ENCODE measurements at places on chromosomes 13 and 19.

DNA sequence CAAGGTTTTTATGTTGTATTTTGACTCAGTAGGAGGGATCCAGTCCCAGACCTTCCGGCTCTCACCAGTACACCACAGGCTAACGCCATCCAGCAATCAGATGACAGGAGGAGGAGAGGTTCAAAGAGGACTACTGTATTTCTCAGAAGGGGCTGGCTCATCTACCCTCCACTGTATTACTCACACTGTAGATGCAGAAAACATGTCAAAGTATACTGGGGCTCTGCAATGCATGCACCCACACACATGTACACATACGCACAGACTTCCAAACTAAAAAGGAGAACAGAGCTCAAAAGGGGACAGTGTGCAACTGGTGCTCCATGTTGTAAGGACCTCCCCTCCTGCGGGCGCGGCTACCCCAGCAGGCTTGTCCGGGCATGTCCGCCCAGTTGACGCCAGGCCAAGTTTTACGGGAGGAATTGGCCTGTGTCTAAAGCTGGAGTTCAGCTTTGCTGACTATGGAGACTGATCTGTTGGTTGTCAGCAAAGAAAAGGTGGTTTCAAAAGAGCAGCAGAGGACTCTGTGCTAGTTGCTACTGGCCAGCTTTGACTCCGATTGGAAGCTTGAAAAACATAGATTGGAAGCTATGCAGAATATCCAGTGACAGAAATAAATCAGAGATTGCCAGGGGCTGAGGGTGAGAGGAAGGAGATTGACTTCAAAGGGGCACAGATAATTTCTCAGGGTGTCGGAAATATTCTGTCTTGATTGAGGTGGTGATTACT is 314.2 kb downstream of the DLEU7 start:
- DNase-seq = peak; percentile 83

- DNase-seq = peak; percentile 96
Observed at GRCh38 chr13:44710576-44710975, 134.4 kb upstream of the TSC22D1 start.

DNA sequence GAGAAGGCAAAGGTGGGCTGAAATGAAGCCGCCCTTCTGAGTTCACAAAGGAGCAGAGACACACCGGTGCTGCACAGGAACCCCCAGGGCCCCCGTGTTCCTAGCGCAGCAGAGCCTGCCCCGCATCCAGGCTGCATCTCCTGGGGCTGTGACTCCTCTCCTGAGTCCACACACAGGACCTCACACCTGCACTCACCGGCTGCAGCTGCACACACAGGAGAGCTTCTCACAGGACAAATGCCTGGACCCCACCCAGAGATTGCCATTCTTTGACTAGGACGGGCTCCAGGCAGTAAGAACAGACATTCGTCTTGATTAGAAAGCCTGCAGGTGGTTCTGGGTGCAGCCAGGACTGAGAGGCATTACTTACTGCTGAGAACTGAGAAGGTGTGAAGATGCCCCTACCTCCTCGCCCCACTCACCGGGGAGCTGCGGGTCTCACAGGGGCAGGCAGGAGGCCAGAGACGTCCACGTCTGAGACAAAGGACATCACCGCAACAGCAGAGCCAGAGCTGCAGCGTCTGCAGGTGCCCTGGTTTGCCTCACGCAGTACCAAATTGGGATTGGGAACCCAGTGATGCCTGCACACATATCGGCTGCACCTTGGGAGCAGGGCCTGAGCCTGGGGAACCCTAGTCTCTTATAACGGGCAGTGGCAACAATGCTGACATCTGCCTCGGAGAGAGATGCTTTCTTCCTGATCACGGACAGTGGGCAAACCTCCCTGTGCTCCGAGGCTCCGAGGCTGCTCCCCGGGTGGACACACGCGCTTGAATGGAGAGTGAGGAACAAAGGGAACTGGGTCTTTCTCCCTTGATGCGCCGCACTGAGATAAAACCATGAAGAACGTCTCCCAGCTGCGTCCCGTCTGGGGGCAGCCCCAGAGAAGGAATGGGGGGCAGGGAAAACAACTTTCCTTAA is 50.4 kb downstream of the RASA3 start:
- no peak for DNase-seq

GRCh38 chr13:51697181-51697580 is 106.8 kb downstream of the DHRS12 start:
- no peak for DNase-seq

DNA sequence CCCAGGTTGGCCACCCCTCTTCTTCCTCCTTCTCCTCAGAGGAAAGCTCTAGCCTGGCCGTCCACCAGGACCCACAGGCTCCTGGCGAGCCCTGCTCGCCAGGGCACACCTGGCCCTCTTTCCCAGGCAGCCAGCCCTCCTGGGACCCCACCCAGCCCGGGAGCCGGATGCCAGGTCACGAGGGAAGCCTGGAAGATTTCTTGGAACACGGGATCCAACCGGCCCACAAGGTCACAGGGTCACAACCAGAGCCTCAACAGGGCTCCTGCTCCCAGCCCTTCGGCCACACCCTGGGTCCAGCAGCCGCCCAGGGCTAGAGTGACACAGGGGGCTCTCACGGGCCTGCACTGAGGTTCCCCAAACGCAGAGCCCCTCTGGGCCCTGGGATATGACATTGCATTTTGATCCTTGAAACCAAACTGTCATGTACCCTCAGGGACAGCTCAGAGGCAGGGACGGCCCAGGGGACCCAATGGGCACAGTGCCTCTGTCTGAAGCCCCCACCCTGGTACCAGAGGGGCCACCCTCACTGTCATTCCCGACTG is 5.5 kb downstream of the MKNK2 start:
- no peak for DNase-seq

DNA sequence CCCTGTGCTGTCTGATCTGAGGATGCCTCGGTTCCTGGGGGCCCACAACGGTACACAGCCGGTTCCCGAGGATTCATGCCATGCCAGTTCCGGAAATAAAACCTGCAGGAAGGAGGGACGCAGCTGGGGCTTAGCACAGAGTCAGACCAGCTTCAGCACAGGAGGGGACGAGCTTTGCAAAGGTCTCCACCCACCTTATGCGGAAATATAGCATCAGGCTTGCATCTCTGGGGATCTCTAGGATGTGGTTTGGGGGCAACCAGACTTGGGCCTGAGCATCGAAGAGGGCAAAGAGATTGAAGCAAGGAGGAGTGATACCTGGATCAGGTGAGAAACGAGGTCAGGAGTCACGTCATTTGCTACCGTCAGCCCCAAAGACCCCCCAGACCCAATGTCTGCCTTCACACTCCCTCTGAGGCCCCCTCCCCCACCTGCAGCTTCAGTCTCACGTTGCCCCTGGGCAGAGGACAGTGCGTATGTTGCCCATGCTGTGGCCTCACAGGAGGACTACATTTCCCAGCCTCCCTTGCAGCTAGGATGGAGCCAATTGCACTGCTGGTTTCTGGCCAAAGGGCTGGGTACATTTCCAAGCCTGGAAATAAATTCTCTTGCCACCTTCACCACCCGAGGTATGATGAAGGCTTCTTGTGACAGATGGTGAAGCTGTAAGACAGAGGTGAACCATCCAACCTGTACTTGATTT is 12.1 kb downstream of the TYK2 start:
- DNase-seq = no peak

Measured in non-pigmented ciliary epithelial cell (primary cell).